Activated CD8-positive, alpha-beta memory T cell treated with anti-CD3 and anti-CD28 coated beads for 1 hour (primary cell): ENCODE measurements at places on chromosomes 3 and 15.

DNA sequence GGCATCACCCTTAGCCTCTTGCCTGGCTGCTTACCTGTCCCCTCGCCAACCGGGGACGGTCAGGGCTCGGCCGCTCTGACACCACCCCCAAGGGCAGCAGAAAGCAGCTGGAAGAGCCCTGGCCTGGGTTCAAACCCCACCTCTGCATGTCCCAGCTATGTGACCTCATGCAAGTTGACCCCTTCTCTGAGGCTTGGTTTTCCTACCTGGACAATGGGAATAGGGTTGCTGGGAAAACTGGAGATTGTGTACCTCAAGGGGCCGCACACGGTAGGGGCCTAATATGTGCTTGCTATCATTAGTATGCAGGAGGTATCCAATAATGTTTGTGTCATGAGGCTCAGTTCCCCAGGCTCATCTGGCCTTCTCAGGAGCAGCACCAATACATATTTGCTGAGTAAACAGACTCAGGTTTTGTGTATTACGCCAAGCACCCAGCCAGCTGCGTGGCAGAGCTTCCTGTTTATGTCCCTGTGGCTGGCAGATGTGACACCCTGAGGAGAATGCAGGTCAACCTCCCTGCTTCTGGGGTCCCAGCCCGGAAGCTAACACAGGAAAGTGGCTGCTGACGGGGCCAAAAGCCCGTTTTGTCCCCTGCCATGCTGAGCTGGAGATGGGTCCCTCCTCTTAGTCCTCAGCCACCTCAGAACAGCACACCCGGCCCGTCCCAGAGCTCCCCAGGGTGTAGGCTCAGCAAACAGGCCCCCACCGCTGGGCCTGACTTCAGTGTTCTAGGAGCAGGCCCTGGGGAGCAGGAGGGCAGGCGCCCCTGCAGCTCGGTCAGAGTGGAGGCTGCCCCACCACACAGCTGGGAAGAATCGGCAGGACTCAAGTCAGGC lies 29.7 kb downstream of the PLXND1 start:
- peak; percentile 45 for DNase-seq

- DNase-seq, result no peak
These were observed 238.5 kb upstream of the ZNF385D start for GRCh38 chr3:21989341-21990042.

DNA sequence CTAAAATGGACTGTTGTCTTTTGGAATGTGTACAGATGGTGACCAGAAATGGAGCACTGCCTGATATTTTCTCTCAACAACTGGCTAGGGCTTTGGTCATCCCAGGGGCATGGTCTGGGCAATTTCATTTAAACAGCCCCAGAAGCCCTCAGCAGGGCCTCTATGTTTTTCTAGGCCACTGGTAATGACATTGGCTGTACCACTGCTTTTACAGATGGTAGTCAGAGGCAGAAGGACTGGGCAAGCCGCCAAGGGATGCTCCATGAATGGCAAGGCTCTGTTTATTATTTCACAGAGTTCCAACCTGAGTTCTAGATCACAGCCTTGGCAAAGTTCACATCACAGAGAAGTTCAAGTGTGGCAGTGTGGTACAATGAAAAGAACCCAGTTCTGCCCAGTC lies 37.0 kb upstream of the LMCD1 start:
- DNase-seq, result no peak

GRCh38 chr3:29144361-29144760 lies 136.5 kb upstream of the RBMS3 start:
- no peak for DNase-seq

GRCh38 chr3:9028134-9028533 lies 64.9 kb upstream of the RAD18 start:
- no peak for DNase-seq

- DNase-seq, result no peak
These were observed 20.3 kb upstream of the FRMD4B start for GRCh38 chr3:69406163-69406562.

GRCh38 chr3:197093871-197094270 lies 64.3 kb upstream of the MELTF start:
- DNase-seq, result no peak

DNA sequence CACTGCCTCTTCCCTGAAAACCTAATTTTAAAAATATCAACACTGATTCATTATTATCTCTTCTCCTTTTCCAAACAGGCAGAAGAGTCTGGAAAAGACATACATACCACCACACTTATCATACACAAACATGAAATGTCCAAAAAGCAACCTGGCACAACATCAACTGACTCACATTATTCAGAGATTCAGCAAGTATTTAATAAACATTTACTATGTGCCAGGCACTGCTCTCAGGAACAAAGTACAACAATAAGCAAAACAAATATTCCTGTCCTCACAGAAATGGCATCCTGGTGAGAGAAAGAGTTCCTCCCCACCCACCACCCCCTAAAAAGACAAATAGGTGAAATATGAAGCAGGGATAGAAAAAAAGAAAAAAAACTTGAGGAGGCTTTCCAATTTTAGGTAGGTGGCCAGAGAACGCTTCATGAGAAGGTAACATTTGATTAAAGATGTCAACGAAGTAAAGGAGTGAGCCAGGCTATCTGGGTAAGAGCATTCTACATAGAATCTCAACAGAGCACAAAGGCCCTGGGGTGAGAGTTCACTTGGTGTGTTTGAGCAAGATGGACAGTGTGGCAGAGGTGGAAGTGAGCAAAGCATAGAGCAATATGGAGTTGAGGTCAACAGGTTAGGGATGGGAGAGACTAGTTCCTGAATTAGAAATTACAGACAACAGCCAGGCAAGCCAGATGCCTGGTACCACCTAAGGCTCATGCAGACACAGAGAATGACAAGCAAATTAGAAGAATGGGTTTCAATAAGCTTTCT lies 141.7 kb downstream of the OSBPL10 start:
- no peak for DNase-seq

DNA sequence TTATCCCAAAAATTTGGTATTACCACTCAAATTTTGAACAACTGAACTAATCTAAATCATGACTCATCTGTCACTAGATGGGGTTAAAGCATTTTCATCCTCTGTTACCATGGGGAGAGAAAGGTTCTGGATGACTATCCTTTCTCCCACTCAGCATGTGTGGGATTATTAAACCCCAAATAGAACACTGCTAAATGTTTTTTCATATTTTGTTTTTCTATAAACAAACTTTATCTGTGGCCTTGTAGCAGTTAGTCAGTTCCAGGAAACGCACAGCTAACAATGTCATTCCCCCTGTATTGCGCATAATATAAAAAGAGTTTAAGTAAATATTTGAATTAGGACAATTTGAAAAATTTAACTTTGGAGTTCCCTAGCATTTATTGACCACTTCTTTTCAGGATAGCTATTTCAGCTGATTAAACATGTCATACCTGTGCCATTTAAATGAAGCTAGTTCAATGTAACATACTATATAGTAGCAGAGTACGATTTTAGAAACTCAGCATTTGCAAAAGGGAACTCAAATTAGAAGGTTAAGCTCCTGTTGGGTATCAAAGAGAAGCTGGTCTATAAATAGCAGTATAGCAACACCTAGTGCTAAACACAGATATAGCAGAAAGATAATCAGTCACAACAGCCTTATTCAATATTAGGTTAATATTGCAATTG lies 9.2 kb upstream of the TMEM212 start:
- no peak for DNase-seq

GRCh38 chr3:37324850-37325321 lies 150.5 kb upstream of the LRRFIP2 start:
- DNase-seq, result no peak

GRCh38 chr3:128727059-128727458 lies 1.1 kb downstream of the RAB7A start:
- no peak for DNase-seq

- no peak for DNase-seq
These were observed 9.5 kb downstream of the SLCO3A1 start for GRCh38 chr15:91862891-91863504.

- DNase-seq, result no peak
These were observed 49.9 kb downstream of the IGSF11 start for GRCh38 chr3:118984699-118985098.

DNA sequence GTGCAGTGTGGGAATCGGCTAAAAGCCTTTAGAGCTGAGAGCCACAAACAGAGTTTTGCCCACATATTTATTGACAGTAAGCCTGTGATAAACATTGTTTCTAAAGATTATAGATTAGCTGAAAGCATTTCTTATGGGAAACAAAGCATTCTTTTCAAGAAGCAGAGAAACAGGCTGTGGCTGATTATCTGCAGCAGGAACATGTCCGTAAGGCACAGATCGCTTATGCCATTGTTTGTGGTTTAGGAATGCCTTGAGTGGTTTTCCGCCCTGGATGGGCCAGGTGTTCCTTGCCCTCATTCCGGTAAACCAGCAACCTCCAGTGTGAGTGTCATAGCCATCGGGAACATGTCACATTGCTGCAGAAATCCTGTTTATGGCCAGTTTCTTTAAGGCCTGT lies 12.5 kb downstream of the XYLB start:
- DNase-seq, result no peak

- no peak for DNase-seq
These were observed 10.6 kb upstream of the TBC1D5 start for GRCh38 chr3:17752876-17753631.

DNA sequence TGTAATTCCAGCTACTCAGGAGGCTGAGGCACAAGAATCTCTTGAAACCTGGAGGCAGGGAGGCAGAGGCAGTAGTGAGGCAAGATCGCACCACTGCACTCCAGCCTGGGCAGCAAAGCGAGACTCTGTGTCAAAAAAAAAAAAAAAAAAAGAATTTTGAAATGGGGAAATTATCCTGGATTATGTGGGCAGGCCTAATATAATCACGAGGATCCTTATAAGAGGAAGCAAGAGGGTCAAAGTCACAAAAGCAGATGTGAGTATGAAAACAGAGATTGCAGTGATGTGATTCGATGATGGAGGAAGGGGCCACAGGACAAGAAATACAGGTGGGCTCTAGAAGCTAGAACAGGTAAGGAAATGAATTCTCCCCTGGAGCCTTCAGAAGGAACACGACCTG lies 159.6 kb downstream of the LEKR1 start:
- DNase-seq, result no peak

- DNase-seq, result no peak
These were observed 160.1 kb downstream of the MFSD1 start for GRCh38 chr3:158961911-158962310.
